ENCODE measurements at places on chromosomes 6 and 20. TPM values are rescaled to one million over a fixed set of nuclear protein-coding genes. Genes with fewer than 3 reads are reported as not detected.

DNA sequence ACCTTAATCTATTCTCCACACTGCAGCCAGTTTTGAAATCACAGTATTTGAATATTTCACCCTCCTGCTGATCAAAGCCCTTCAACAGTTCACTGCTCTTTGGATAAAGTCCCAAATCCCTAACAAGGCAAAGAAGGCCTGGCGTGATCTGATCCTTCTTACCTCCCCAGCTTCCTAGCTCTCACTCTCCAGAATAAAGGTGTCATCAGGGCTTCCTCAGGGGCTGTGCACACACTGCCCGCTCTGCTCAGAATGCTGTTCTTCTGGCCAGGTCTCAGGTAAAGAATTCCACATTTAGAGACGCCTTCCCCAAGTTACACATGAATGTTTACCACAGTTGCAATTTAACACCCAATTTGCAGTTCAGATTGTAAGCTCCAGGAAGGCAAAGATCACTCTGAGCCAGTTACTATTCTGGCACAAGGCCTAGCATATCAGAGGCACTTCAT lies 58.9 kb upstream of the MCM9 start:
- no peak for DNase-seq

The SASH1 gene
- total RNA-seq: 70.2 TPM

The SERPINB6 gene
- 222 TPM for total RNA-seq

DNA sequence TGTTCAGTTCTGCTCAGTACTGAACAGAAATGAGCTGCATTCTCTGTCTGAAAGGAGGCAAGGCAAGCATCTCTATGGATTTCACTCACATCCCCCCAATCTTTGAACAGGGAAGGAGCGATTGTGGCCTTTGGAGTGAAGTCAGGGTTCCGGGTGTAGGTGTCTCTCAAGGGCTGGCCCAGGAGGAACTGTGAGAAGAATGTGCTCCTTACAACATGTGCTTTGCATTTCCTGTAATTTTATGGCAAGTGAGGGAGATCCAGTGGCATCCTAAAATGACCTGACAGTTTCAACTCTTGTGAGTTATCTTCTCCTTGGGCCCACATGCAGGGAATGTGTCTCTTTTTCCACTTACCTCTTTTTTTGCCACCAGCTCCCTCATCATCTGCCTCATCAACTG lies 63.0 kb upstream of the RIN2 start:
- DNase-seq: no peak

- DNase-seq: no peak
Observed at GRCh38 chr6:159525445-159526025, 167.5 kb downstream of the SOD2 start.

GRCh38 chr20:52469128-52469527 lies 277.5 kb upstream of the ZFP64 start:
- no peak for DNase-seq

DNA sequence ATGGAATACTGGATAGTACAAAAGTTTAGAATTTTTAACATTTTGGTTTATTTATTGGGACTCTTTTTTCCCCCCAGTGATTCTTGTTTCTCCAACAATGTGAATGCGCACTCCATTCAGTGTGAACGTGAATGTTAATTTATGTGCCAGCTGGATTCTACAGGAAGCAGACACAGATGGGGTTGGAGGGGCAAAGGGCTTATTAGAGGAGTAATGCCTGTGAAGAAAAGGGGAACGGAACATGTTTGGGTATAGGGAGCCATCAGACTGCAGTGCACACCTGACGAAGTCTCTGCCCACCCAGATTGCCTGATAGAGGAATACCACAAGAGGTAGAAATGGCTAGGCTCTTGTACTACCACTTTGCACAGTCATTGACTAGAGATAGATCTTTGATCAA lies 48.2 kb downstream of the PTPRA start:
- DNase-seq: no peak

DNA sequence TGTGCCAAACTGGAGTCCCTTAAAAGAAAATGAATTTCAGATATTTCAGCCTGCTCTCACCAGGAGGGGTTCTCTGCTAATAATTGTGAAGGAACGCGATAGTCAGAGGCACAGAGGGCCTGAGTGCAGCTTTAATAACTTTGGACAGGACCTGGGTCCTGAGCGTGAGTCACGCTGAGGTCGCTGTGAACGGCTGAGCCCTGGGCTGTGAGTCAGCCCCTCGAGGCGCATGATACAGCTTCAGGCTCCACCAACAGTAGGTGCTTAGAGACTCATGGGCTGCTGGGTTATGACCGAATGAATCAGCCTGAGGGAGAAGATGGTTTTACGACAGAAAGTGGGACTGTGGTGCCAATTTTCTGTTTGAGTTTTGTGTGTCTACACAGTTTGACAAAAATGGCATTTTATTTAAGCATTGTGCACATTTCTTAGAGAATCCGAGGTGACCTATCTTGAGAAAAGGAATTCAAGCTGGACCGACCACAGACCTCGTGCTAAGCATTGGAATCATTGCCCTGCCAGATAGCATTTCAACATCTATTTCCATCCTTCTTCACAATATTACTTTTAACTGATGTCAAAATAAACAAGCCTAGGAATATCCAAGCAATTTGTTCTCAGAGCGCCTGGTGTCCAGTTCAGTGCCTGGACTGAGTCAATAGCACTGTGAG lies 183.0 kb downstream of the THBS2 start:
- DNase-seq: peak; percentile 97

- DNase-seq: no peak
Observed at GRCh38 chr6:100493206-100493888, 28.6 kb upstream of the SIM1 start.

DNA sequence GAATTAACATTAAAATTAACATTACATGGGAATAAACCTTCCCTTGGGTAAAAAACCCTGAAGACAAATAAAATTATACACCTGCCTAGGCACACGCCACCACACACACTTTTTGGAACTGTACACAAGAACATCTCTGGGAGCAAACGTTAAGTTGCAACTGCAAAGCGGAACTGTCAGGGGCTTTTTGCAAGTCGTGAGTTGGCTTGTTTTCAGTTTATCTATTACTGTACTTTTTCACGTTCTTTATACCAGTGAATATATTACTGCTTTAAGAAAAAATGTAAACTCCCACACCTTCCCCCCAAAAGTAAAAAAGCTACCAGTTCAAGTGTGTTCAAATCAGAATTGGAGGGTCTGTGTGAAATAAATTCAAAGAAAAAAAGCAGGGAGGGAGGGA lies 65.5 kb upstream of the NFATC2 start:
- no peak for DNase-seq

The VGLL2 gene
- not detected for total RNA-seq

- no peak for DNase-seq
Observed at GRCh38 chr6:5584078-5584482, 322.8 kb downstream of the FARS2 start.

GRCh38 chr20:13821876-13822275 lies 37.0 kb downstream of the NDUFAF5 start:
- DNase-seq: no peak

- no peak for DNase-seq
Observed at GRCh38 chr6:13472976-13473767, 14.2 kb downstream of the GFOD1 start.

GRCh38 chr20:43977962-43978361 lies 63.3 kb downstream of the TOX2 start:
- no peak for DNase-seq

The GLP1R gene
- not detected for total RNA-seq
